ENCODE measurements at places on chromosomes 6 and 20.

DNA sequence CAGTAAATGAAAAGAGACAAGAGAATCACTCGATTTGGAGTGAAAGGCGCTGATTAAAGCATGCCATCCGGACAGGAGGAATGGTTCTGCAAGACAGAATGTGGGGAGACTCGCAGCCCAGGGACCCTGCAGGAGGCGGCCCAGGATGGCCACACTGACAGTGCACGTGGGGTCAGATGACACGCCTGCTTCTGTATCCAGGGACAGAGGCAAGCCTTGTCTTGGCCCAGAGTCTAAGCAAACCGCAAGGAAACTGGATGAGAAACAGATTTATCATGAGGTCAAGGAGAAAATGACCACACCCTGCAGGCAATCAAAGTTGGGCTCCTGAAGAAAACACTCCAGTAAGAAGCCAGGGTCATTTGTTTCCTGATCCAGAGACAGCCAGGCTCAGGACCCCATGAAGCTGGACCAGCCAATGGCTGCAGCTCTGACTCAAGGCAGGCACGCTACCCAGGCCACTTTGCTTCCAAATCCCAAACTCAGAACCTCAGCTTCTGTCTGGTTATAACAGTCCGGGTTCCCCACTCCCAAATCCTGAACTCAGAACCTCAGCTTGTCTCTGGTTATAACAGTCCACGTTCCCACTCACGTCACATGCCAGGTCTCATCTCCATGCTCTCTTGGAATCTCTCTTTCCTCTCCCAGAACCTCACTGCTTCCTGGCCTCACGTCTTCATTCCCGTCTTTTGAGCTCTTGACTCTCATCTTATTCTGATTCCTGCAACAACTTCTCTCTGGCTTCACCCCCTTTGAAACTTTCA is 144.9 kb upstream of the THBS2 start:
- DNase-seq = no peak

DNA sequence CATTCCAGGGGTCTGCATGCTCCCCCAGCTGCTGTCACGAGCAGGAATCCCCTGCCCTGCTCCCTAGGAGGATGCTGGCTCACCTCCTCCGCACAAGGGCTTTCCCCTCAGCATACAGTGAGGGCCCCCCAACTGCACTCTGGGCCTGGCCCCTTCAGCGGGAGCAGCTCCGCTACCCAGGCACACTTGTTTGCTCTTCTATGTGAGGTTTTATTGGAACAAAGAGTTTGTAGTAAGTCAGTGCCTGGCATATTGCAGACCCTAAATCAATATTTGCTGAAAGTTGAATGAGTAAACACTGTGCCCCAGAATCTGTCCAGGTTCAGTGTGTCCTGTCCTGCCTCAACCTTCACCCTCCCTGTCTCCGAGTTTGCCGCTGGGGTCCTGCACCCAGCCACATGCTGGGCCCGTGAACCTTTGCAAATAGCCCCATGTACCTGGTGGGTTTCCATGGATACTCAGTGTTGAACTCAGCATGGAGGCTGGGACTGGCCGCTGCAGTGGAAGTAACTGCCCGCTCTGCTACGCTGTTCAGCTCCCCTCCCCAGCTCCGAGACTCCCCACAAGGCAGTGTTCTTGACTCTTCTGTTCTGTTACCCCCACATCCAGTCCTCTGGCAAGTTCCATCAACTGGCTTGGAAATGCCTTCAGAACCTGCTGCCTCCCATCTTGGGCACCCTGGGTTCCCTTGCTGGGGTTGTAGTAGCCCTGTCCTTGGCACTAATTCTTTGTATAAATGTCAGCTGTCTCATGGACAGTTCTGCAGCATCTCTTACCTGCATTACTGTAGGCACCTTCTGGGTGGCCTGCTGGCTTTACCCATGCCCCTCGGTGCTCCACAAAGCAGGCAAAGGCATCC is 15.7 kb downstream of the SLC22A1 start:
- DNase-seq = no peak

GRCh38 chr20:346640-347316 is at the start of gene NRSN2:
TSS of gene NRSN2 (plus strand) at chr20:347111. CDS start at chr20:349644, 2,533 bp downstream.
- DNase-seq = peak; percentile 41

DNA sequence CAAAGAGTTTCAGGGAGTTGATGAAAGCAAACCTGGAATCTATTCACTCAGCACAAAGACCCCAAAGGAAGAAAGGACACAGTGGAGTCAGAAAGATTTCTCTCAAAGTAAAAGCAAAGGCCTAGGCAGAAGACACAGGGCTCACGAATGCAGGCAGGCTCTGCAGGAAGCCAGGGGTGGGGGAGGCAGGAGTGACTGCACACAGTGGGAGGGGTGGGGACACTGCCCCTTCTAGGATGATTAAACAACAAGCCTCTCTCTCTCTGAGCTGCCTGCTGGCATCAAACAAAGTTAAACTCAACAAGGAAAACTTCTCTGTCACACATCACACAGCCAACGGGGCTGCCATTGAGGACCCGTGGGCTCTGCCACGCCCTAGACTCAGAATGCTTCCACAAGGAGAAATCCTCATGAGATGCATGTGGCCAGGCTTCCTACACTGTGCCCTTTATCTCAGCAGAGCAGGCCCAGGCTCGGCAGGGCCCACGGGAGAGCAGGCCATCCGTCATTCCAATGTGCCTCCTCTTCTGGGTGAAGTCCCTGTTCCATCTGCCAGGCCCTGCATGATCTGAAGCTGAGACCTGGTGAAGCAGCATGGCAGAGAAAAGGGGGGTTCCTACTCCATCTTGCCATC is 70.1 kb downstream of the RAMACL start:
- no peak for DNase-seq

DNA sequence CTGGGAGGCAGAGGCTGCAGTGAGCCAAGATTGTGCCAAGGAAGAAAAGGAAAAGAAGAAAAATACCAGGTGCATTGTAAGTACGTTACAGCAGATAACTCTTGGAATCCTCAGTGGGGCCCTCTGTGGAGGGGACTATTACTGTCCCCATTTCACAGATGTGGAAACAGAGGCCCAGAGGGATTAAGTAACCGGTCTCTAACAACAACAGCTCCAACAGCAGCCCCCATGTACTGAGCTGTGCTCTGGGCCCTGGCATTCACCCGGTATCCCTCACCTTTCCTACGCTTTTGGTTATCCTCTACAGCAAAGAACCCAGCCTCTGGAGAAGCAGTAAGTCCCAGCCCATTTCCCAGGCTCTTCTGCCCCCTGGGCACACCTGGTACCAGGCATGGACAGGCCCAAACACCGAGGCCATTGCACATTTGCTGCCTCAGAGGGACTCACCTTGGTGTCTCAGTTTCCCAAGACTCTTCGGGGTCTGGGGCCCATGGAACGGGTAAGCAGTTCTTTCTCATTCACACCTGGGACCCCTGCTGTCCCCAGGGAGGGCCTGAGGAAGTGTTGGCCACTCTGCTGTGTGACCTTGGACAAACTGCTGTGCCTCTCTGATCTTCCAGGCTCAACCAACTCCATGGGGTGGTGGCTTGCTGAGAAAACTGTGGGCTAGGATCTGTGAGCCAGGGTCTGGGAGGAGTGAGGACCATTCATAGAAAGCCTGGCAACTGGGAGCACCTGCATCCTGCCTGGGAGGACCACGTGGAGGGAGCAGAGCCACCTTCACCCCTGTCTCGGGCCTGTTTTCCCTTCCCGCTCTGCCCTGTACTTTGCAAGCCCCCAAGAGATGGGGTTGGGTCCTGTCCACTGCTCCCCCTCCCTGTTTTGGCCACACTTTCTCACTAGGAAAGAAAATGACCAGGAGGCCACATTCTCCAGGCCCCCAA is 59.9 kb downstream of the SNAI1 start:
- no peak for DNase-seq

DNA sequence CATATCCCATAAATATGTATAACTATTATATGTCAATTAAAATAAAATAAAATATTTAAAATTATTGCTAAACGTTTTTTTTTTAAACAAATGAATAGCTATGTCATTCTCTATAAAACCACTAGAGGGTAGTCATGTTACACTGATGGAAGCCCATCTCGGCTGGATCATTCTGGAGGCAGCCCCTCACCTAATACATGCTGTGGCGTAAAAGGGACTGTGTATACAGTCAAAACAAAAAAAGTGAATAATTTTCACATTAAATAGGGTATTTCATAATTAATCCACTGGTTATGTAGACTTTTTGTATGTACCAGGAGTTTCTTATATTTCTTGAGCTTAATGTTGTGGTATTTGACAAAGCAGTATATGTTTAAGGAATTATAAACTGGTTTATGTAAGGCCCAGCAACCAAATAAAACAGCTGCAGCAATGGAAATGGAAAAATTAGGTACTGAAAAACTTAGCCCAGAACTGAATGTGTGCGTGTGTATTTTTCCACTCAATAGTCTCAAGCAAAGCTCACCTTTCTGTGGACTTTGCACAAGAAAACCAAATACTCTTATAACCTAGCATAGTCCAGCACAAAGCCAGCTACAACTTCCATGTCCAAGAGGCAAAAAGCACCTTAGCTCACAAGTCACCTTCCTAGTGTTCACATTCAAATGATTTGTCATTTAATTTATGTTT is 81.7 kb downstream of the COL9A1 start:
- no peak for DNase-seq

DNA sequence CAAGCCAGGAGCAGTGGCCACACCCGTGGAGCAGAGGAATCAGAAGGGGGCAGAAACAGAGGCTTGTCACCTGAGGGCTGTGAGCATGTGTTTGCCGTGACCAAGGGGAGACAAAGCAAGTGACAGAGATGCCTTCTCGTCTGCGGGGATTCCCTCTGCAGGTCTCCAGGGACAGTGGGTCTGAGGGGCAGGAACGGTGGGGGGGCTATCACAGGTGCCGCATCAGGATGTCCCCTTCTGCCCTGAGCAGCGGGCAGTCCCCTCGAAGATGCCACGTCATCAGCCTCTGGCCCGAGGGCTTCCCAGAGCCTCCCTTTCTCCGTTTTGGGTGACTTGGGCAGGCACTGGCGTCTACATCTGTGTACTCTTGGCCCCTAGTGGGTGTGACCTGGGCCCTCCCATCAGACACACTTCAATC is 338.7 kb downstream of the PREX1 start:
- DNase-seq = no peak

- no peak for DNase-seq
These were observed 565.2 kb upstream of the MARCKS start for GRCh38 chr6:113291751-113292445.

- DNase-seq = peak; percentile 63
These were observed 48.6 kb downstream of the ABHD12 start for GRCh38 chr20:25341716-25342680.

DNA sequence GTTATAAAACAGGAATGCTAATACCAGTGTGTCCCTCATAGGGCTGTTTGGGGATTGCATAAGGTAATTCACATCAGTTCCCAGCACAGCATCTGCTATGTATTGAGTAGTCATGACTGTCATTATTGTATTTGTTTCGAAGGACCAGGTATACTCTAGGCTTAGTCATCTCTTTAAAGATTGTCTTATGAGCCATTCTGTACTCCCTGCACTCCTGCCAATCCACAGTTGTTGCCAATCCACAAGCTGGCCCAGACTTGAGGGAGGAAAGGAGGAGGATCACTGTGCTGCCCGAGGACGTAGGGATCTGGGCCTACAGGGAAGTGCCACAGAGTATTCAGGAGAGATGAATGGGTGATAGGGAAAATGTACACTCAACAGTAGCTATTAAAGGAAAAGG is 113.0 kb upstream of the TIAM2 start:
- no peak for DNase-seq

- no peak for DNase-seq
These were observed 1.6 kb upstream of the FOXA2 start for GRCh38 chr20:22585786-22586493.

DNA sequence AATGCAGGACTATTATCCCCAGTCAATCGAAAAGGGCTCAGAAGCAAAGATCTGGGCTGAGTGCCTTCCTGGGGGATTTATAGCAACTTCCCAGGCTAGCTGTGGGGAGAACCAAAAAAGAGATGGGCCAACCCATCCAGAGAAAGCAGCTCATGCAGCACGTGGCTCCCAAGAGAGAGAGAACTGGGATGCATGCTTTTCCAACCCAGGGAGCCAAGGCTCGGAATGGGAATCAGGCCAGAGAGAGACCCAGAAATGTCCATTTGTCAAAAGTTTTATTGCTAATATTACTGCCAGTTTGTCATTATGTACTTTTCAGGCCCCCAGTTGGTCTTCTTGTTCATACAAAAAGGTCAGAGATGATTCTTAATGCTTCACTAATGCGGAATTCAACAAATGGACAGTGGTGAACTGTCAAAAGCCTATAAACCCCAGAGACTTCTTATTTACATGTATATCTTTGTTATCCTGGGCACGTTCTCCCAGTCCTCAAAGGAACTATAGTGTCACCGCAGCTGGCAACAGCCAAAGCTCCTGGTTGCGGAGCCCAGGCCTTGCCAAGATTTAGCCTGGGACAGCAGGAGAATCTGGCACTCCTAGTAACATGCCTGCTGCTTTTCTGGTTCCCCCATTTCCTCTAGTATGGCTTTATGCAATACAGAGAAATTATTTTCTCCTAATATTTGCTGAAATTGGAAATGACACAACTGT is 139.1 kb upstream of the POU3F2 start:
- DNase-seq = no peak

DNA sequence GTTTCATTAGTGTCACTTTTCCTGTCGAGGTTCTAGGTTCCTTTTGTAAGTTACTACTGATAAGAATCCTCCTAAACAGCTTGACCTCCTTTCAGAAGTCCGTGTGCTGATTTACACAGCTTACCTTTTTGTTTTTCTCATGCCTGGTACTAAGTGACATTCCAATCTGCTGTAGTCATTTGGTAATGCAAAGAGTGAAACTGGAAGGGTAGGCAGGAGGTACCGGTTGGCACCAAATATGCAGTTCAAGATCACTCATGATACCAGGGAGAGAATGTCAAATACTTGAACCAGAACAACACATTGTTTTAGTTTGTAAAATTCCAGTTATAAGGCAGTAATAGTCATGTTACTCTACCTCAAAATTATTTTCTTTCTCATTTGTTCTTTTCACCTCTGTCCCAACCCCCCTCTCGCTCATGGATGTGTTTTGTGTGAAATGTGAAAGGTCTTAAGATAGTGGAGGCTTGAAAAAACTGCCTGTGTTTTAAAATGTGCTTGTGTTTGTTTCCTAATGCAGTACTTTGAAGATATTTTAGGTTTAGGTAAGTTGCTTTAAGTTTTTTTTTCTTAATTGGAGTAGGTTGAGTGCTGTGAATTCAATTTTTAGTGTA is 23.2 kb downstream of the AFDN start:
- no peak for DNase-seq

- peak; percentile 74 for DNase-seq
These were observed 31.8 kb downstream of the MYB start for GRCh38 chr6:135212935-135213334.

DNA sequence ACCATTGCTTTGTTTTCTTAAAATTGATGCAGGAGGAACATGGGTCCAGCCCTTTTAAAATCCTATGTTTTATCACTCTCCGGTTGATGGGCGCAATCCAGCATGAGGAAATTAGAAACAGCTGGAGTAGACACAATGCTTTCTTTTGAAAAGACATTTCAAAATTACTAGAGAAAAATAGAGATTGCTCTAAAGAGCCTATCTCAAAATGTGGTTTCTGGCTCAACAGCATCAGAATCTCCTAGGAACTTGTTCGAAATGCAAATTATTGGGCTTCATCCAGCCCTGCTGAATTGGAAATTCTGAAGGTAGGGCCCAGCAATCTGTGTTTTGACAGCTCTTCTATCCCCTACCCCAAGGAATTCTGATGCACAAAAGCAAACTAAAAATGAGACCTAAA is 190.8 kb upstream of the BMP2 start:
- no peak for DNase-seq
